NCI-H345 (cell line): ENCODE measurements at places on chromosomes 5 and 9.
A peak's percentile ranks its signal among the peaks of the same experiment; 100 is the strongest.

DNA sequence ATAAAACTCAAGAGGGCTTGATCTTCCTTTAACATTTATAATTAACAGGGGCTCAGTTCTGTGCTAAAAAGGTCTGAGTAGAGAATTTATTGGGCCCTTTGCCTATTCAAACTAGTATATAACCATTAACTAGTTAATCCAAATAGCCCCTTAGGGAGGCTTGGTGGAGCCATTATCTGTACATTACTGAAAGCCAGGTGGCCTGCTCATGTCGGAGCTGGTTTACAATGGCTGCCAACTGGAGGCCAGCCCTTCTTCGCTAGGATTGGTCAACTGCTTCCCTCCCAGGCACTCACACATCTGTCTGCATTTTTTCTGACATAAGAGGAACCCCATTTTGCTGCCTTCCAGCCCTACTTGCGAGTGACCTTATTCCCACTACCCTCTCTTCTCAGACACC, 30.4 kb upstream of the NDFIP1 start:
- DNase-seq = no peak

DNA sequence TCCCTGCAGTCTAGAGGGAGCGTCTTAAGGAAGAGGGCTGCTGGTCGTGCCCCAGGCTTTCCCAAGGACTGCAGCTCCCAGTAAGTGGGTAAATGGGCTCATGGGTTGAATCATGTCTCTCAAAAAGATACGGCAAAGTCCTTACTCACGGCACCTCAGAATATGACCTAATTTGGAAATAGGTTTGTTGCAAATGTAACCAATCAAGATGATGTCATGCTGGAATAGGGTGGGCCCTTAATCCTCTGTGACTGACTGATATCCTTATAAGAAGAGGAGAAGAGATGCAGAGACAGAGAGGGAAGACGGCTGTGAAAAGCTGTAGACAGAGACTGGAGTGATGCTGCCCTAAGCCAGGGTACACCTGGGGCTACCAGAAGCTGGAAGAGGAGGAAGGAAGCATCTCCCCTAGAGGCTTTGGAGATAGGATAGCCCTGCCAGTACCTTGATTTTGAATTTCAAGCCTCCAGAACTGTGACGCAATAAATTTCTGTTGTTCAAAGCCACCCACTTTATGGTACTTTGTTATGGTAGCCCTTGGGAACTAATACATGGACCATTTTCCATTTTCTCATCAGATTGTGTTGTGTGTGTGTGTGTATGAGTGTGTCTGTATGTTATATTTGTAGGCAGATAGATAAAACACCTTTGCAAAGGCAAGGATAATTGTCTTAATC, 15.0 kb downstream of the GALNT10 start:
- DNase-seq = no peak

- no peak for DNase-seq
Observed at GRCh38 chr5:67283275-67283987, 86.8 kb upstream of the CD180 start.

- no peak for DNase-seq
Observed at GRCh38 chr9:26471261-26471660, 421.3 kb downstream of the CAAP1 start.

- no peak for DNase-seq
Observed at GRCh38 chr5:170747851-170748250, 35.7 kb upstream of the GABRP start.

DNA sequence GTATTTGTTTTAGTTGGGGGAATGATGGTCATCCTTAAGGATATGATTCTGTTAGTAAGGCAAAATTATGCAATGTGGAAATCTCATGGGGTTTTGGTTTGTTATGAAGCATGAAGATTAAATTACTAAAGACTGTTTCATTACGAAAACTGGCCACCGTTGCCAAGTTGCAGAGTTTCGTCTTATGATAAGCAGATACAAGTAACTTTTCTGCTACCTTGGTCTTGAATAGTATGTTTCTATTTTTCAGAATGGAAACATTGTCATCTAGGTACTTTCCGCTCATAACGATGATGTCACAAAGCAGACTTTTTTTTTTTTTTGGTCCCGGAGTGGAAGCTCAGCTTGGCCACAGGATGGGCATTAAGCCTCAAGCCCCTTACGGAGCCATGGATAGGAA, 4.2 kb downstream of the CCNI2 start:
- DNase-seq = no peak

GRCh38 chr5:67190861-67191260, 5.7 kb downstream of the CD180 start:
- no peak for DNase-seq

DNA sequence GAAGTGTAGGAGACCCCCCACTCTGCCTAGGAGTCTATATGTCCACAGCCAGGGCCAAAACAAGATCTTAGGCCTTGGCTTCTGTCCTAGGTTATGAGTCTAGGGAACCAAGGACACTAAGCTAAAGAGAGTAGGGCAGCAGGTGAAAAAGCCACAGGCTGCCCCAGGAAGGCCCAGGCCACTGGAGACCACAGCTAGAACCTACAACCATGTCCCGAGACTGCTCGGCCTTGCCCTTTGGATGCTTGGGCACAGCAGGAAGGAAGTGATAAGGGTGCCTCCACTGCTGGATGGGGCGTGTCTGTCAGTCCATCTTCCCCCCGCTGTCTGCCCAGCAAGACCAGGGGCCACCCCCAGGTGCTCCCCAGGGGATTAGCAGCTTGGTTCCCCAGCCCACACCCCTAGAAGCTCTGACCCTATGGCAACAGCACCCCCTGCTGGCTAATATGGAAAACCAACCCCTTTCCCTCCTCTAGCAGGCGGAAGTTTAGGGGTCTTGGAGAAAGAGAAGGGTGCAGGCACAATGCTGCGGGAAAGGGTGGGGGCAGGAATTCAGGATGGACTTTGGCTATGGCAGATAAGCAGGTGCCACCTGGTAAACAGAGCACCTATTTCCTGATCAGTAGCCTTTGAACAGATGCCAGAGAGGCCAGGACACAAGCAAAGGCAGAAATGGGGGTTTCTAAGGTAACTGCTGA, 10.5 kb upstream of the IRF1 start:
- peak; percentile 66 for DNase-seq

DNA sequence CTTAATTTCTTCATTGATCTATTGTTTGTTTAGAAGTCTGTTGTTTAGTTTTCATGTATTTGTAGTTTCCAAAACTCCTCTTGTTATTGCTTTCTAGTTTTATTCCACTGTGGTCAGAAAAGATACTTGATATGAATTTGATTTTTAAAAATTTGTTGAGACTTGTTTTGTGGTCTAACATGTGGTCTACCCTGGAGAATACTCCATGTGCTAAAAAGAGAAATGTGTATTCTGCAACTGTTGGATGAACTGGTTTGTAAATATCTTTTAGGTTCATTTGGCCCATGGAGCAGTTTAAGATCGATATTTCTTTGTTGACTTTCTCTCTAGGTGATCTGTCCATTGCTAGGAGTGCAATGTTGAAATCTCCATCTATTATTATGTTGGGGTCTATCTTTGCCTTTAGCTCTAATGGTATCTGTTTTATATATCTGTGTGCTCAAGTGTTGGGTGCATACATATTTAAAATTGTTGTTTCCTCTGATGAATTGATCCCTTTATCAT, 150.6 kb upstream of the ATP10B start:
- DNase-seq = peak; percentile 60

- DNase-seq = peak; percentile 99
Observed at GRCh38 chr5:60722416-60722815, 22.4 kb upstream of the DEPDC1B start.

GRCh38 chr5:64149268-64149667, 16.4 kb upstream of the RNF180 start:
- DNase-seq = peak; percentile 1

GRCh38 chr5:35236770-35237169, 6.5 kb upstream of the PRLR start:
- DNase-seq = no peak

DNA sequence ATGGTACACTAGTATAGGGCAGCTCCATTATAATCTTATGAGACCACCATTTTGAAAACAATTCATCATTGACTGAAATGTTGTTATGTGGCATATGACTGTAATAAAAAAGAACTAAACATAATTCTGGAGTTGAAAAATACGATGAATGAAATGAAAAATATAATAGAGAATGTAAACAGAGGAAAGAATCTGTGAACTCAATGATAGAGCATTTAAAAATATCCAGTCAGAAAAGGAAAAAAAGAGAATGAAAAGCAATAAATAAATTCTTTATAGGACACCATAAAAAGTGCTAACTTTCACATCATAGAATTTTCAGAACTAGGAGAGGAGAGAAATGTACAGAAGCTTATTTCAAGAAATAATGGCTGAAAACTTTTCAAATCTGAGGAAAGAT, 17.6 kb upstream of the VCAN start:
- DNase-seq = no peak

DNA sequence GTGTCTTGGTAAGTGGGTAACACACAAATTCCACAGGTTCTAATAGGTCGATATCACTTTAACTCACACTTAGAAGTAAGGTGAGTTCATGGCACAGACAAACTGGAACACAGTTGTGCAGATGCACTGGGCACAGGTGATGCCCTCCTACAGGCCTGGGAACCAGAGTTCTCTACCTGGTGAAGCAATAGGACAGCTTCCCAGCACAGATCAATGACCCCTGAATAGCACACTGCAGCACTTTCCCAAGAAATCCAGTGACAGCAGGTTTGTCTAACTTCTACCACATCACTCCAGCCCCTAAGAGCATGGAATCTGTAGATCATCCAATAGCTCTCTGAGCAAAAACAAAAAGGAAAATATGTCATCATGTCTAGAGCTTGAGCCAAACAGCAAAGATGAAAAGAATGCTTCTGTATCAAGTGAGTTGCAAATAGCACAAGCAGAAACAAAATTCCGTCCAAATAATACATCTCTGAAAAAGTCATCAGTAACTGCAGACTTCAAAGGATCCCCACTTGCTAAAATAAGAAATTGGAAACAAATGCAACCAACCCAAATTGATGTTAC, 33.5 kb downstream of the MOCS2 start:
- no peak for DNase-seq

DNA sequence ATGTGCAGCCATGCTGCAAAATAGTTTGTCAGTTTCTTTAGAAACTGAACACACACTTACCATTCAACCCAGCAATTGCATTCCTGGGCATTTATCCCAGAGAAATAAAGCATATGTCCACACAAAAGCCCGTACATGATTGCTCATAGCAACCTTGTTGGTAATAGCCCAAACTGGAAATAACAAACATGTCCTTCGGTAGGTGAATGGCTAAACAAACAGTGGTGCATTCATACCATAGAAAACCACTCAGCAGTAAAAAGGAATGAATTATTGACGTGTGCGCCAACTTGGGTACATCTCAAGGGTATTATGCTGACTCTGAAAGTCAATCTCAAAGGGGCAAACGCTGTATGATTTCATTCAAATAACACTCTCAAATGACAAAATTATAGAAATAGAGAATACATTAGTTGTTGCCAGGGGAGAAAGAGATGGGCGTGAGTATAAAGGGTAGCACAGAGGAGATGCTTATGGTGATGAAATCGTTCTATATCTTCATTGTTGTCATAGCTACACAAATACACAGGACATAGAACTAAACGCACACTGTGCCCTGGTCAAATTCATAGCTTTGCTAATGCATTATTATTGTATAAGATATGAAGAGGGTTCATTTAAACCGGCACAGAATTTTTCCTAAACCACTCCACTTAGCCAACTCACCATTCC, 58.2 kb downstream of the DRD1 start:
- peak; percentile 91 for DNase-seq

- no peak for DNase-seq
Observed at GRCh38 chr5:130502702-130503101, 598.4 kb downstream of the CHSY3 start.

- DNase-seq = no peak
Observed at GRCh38 chr9:96487949-96488348, 38.0 kb downstream of the HABP4 start.

DNA sequence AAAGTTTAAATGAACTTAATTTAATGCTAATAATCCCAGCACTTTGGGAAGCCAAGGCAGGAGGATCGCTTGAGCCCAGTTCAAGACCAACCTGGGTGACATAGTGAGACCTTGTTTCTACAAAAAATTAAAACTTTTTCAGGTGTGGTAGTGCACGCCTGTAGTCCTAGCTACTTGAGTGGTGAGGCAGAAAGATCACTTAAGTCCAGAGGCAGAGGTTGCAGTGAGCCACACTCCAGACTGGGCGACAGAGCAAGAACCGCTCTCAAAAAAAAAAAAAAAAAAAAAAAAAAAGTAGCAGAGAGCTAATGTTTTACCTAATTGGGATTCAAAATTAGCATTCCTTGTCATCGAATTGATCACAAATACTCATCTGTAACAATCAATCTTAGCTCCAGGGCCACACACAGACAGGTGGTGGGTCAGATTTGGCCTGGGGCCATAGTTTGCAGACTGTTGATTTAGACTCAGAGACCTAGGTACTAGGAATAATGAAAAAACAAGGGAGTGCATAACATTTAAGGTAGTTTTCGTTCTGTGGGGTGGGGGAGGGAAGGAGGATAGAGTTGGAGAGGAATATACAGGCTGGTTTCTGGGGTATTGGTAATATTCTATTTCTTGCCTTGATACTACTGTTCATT, 21.4 kb downstream of the HSDL2 start:
- no peak for DNase-seq

- no peak for DNase-seq
Observed at GRCh38 chr5:140248414-140248813, 54.5 kb downstream of the PFDN1 start.

DNA sequence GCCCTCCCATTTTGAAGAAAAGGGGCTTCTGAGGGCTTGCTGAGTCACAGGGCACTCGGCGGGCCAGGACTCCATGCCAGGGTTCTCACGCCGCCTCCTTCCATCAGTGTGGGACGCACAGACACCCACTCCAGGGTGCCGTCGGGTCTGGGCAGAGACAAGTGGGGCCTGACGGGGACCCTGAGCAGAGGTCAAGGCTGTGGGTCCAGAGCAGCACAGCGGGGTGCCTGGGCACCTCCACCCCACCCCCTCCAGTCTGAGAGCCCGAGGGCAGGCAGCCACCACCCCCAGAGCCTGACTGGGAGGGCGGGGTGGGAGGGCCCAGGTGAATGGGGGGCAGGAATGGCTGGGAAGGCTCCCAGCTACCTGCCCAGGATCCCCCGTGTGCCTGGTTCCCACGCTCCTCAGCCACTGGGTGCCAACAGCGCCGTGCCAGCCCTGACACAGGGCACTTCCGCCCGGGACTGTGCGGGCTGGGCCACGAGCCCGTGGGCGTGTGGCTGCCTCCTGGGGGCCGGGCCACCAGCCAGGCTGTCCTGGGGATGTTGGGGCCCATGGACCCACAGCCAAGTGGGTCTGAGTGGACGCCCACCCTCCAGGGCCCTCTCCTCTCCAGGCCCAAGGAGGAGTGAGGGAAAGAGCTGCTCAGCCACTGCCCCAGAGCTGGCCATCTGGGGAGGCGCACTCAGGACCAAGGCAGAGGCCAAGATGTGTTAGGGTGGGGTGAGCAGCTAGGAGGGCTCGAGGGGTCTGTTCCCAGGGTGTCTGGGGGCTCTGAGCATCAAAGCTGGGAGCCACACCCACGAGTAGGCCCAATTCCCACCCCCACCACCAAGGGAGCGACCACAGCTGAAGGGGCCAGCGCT, 10.1 kb upstream of the NRARP start:
- DNase-seq = no peak

DNA sequence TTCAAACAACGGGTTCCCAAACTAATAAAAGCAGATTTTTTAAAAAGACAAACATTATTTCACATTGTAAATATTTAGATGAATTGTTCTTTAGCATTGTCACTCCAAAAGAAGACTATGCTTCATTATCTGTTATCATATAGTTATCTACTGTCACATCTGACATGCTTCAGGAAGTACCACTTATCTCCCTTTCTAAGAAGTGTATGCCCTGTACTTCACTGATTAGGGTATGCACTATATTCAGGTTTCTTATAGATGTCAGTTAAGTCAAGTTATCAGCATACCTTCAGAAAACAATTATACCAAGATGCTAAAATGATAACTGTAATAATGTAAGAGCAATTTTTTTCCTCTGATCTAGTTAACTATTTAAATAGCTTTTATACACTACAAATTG, 40.4 kb downstream of the LMBRD2 start:
- DNase-seq = no peak
